Panc1 (cell line): ENCODE measurements at places on chromosomes 5 and 9.

DNA sequence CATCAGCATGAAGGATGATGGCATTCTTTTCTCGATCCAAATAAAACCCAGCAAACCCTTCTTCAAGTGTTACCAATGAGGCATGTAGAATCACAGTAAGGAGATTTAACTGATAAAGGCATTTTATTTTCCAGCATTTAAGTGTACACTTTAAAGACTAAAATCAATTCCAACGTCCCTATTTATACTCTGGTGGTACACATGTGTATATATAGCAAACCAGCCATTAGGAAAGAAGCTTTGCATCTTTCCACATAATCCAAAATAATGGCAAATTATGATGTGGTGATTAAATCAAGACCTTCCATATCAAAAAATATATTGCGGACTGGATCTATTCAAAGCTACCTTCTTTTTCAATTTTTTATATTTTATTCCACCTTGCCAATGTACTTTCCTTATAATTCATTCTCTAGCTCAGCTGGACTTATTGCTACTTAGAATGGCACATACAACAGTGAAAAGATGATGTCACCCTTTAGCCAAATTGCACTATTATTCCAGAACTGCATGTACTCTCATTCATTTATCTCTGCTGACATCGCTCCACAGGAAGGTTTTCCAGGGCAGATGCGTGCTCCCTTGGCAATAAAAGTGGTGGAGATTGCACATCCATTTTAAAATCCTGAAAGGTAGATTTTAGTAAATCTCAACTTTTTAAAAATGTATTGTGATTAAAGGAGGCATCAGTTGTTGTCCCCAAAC is 63.3 kb upstream of the SLC30A5 start:
- no peak for DNase-seq

- no peak for DNase-seq
These were observed 323.7 kb upstream of the RPS23 start for GRCh38 chr5:82601861-82602260.

DNA sequence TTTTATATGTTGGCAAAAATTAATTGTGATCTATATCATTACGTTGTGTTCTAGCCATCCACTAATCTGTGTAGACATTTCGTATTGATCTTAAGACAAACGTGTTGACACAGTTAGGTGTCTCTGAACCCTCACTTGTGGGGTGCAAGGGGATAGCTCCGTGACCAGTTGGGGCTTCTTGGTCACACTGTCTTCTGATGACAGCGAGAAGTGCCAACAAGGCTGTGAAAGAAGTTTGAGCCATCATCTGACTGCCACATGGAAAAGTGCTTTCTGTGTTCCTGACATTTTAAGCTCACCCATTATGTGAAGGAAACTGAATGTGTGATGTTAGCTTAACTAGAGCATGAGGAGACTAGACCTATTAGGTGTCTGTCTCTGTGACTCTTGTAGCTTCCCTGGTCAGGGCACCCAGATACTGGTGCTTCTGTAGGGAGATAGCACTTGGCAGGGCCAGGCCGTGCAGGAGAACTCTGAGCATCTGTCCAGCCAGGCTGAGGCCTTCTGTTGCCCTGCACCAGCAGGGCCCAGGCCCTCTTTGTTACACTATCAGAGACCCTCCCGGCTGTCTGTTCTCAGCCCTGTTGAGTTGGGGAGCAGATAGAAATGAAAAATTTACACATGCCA is 52.8 kb upstream of the PHF2 start:
- no peak for DNase-seq

- DNase-seq: no peak
These were observed 89.5 kb downstream of the LMX1B start for GRCh38 chr9:126703002-126703865.

DNA sequence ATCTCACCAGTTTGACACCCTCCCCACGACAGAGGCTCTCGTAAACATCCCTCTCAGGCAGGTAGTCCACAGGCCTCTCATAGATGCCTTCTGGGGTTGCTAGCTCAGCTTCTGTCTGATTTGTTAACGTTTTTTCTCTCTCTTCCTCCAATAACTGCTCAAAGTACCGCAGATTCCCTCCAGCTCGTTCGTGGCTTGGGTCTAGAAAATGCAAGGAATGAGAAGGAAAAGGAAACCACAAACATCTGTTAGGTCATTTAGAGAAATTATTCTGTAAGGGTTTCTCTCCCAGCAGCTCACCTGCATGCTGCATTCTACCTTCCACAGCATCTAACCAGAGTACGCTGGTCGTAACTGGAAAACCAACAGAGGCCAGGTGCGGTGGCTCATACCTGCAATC is 18.5 kb downstream of the P4HA2 start:
- no peak for DNase-seq

DNA sequence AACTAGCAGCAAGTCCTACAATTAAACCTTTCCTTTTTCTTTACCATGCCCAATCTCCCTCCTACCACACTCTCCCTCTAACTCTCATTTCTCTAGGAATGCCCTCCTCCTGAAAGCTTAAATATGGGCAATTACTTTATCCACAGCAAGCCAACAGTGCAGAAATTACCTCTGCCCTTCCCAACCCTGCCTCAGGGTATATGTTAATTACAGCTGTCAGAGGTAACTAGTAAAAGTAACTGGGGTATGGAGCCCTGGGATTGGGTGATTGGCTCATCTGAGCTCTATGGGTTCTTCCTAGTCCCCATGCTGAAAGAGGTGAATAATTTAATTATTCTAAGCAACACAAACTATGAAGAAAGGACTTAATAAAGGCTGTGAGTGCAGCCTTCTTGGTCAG is 478.9 kb upstream of the NMUR2 start:
- DNase-seq: no peak

DNA sequence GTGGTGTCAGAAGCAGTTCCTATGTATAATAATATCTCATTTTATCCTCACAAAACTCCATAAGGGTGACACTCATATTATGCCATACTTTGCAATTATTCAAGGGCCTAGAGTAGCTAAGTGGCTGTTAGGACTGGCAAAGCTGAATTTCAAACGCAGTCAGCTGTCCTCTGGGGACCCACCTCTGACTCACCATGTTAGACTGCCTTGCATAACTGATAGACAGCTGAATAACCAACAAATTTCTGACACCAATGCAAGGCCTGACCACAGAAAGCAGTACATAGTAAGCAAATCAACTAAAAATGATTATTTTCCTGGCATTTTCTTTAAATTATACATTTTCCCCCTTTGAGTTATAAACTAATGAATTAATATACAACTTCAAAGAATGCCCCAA is 251.6 kb upstream of the PTGER4 start:
- no peak for DNase-seq

DNA sequence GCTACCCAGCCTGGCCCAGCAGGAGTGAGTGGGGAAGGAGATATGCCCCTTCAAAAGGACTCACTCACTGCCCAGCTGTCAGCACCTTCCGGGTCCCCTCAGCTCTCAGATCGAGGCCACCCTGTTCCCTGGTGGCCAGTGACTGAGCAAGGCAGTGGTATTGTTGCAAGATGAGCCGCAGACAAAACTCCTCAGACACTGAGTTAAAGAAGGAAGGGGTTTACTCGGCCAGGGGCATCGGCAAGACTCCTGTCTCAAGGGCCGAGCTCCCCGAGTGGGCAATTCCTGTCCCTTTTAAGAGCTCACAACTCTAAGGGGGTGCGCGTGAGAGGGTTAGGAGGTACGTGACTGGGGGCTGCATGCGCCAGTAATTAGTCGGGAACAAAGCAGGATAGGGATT is 9.7 kb upstream of the N4BP3 start:
- DNase-seq: no peak

GRCh38 chr9:96343515-96344360 is 39.8 kb downstream of the SLC35D2 start:
- DNase-seq: no peak

DNA sequence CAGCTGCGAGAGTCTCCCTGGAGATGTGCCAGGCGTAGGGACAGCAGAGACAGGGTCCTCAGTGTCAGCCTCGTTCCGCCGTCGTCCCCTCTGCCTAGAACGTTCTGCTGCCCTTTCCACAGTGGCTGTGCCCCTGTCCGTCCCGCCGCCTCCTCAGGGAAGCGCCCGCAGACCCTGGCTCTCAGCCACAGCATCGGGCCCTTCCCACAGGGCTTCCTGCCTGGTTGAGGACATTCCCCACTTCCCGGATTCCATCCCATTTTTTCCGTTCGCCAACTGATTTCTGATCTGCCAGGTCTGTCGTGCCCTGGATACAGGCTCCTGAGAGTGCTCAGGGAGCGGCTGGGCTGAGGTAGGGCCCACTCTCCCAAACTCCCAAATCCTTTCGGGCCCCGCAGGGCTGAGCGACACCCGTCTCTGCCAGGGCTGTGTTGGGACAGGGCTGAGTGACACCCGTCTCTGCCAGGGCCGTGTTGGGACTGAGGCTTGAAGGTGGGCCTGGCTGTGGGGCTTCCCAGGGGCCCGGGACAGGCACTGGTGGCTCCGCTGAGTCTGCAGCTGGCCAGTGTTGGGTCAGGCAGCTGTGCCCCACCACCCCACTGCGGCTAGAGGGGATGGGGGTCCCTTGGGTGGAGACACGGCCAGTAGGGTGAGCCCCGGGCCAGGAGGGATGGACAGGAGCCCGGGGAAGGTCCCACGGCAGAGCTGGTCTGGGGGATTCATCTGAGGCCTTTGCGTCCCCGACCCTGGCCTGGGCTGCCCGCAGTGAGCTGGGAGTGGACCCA is 15.9 kb downstream of the DNLZ start:
- DNase-seq: no peak

- DNase-seq: no peak
These were observed 18.0 kb upstream of the STARD4 start for GRCh38 chr5:111530298-111530740.

DNA sequence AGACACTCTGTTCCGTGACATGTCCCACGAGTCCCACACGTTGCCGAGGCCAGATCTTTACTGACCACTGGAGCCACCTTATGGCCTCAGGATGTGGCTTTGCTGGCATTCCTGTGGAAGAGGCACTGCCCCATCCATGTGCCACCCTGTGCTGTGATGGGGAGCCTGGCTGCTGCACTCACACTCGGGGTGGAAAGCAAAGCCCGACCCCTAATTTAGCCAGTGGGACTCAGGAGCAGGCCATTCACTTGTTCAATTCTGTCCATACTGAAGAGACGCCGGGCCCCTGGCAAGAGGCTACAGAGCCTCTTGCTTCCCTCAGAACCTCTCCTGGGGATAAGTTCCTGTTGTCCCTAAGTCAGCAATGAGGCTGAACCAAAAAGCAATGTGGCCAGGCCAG is 18.6 kb upstream of the CEP72 start:
- DNase-seq: no peak

- no peak for DNase-seq
These were observed 100.7 kb downstream of the CWC27 start for GRCh38 chr5:64869419-64869818.

DNA sequence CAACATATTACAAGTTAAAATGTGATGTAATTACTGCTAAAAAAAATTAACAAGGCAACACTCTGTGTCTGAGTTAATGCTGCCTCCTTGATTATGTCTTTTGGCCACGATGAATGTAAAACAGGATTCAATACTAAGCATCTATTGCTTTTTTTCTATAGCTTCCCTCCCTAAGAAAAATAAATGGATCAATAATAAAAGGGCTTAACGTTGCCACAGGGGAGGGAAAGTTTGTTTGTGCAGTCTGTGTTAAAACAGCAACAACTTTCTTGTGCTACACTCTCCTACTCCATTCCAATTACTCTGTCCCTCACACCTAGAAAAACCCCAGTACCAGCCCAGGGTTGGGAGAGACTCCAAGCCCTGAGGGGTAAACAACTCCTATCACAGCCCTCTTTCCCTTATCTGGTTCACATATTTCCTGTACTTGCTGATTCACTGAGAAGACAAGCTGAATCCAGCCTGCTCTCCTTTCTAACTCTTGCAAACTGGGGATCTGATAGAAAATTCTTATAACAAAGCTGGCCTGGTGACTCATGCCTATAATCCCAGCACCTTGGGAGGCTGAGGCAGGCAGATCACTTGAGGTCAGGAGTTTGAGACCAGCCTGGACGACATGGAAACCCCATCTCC is 44.8 kb downstream of the PTPN3 start:
- no peak for DNase-seq

DNA sequence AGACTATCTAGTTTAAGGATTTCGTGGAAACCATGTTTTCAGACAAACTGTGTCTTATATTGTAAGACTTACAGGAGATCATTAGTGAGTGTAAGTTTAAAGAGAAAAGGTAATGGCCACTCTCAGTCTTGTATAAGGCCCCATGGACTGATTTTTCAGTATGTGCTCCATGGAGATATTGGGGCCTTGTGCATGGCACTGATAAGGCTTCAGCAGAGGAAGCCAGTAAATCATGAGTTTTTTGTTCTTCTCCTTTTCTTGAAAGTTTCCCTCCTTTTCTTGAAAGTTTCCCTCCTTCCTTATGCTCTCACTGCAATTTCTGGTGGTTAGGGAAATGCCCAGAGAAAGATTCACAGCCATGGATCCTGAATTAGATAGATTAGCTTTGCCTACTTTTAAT is 471.3 kb downstream of the LRRC70 start:
- no peak for DNase-seq

GRCh38 chr5:18920966-18921365 is 1067.0 kb downstream of the CDH18 start:
- DNase-seq: no peak

GRCh38 chr9:34331196-34331595 is 1.8 kb downstream of the NUDT2 start:
- no peak for DNase-seq

DNA sequence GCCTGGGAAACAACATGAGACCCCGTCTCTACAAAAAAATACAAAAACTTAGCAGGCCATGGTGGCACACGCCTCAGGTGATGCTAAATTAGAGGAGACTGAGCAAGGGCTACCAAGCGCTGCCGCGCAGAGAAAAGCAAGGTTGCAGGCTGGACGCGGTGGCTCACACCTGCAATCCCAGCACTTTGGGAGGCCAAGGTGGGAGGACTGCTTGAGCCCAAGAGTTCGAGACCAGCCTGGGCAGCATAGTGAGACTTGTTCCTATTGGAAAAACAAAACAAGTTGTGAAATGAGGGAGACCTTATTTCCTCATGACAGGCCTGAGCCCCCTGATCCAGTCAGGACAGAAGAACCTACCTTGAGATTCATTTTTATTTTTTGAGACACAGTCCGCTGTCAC is 11.5 kb downstream of the RNF44 start:
- no peak for DNase-seq

DNA sequence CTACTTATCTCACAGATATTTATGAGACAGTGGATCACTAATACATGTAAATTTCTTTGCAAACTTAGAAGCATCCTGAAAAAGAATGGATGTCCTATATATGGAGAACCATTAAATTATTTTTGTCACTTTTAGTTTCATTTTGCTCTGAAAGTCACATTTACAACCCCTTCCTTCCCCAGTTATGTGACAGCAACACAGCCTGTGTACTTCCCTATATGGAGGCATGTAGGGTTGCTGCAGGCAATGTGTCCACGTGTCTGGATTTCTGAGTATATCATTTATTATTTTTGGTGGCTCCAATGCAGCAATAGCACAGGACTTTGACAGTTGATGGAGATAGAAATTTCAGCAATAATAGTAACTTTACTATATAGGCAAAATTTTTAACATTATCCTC is 156.4 kb downstream of the ST8SIA4 start:
- DNase-seq: no peak

DNA sequence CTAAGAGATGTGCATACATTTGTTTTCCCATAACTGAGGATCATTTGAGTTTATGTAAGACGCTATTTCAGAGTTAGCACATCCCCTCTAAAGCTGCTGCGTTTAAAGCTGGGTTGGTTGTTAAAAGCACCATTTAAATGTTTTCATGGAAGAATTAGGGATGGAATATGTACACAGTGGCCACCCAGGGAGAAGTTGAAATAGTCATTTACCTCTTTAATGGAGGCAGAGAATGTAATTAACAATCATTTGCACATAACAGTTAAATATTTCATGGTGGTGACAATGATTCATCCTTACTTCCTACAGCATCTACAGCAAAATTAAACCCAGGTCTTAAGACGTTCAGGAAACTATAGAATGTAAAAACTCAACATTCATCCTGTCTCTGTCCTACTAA is 100.3 kb downstream of the KIF4B start:
- no peak for DNase-seq
